ENCODE measurements at places on chromosomes 12 and 14. TPM values are rescaled to one million over a fixed set of nuclear protein-coding genes. Genes with fewer than 3 reads are reported as not detected.
A peak's percentile ranks its signal among the peaks of the same experiment; 100 is the strongest.

DNA sequence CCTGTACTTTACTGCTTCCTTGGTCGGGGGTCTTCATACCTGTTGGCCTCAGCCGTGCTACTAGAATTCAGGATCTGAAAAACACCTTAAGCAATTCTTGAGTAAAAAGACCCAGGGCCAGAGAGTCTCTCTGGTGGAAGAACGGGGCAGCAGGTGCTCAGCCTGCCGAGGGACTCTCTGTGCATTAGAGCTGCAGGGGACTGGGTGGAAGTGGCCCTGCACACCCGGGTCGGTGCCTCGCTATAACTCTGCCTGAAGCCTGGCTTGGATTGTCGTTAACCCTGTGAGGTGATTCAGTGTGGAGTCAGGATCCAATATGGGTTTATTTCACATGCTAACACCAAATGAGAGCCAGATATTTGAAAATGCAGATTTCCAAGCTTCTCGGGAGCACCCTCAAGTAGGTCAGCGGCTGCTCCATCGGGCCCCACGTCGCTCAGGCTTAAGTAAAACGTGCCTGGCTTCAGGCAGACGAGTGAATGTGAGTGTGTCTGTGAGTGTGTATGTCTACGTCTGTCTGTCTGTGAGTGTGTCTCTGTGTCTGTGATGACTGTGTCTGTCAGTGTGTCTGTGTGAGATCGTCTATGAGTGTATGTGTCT, 35.1 kb upstream of the C14orf180 start:
- DNase-seq: no peak

DNA sequence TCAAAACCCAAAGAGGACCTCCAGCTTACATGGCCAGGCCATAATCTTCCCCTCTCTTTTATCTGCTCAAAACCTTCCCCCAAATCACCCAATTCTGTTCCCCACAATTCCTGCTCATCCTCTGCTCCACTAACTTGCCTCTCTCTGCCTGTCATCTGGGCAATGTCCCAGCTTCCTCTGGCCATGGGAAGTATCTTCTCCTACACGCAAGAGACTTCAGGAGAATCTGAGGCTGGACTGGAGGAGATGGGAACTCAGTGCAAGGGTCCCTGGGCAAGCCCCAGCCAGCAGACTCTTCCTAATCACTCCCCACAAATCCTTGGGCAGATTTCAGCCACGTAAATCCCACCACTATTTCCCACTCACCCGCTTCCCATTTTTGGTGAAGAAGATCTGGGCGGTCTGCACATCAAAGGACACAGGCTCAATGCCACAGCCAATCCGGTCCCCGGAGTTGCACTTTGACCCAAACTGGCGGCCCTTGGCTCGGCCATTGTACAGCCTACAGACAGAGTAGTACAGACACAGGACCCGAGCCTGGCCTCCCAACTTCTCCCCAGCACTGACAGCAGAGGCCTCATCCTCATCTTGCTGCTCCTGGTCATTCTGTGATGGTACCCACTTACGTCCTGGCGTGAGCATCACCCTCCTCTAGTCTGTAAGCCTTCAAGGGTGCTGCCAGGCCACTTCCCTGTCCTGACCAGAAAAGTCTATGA, 4.7 kb downstream of the SPRYD3 start:
- no peak for DNase-seq

GRCh38 chr14:89701211-89702043, 253.1 kb downstream of the EFCAB11 start:
- DNase-seq: peak; percentile 86

DNA sequence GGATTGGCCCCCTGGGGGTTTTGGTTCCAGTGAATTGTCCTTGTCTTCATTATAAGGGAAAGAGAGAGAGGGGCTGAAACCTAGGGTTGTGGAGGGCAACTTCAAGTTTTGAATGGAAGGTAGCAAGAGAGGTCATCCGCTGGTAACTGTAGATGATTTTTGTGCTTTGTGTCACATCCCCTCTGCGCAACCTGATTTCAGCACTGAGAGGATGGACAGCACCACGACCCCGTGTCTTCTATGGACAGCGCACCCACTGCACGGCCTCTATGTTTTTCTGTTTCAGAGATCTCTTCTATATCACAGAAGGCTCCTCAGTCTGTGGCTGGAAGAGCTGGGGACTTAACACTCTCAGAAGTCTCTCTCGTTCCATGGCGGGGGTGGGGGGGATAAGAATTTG, 127.0 kb upstream of the RPH3A start:
- no peak for DNase-seq

- DNase-seq: peak; percentile 79
Observed at GRCh38 chr12:11981121-11981733, 89.5 kb upstream of the BCL2L14 start.

GLIPR1L1 gene
- not detected for total RNA-seq

C12orf54 gene
- not detected for total RNA-seq

FOXA1 gene
- total RNA-seq: not detected

ACSM4 gene
- total RNA-seq: not detected

ZNF84 gene
- 22.7 TPM for total RNA-seq

P2RX2 gene
- total RNA-seq: not detected
